DMS53 (cell line): ENCODE measurements at places on chromosomes 2 and 18.

DNA sequence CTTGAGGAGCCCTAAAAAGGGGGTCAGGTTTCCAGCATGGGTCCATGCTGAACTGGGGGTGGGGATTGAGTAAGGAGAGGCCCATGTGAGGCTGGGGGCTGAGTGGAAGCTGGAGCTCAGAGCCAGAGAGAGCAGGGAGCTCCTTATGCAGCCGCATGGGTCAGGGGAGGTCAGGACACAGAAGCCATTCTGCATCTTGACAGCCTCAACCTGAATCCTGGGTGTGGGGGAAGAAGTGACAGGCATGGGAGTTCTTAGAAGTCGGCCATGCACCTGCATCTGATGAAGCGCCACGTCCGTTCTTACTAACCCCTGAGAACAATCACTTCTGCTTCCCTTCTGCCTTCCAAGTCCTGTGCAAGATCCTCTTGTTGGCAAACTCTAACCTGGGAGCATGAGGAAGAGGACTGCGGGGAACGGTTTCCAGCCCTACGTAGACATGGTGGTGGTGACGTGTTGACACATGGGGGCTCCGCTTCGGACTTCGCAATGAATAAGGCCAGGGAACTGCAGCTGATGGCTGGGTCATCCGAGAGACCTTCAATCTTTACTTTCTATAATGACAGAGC lies 22.3 kb downstream of the GNLY start:
- DNase-seq, result no peak

DNA sequence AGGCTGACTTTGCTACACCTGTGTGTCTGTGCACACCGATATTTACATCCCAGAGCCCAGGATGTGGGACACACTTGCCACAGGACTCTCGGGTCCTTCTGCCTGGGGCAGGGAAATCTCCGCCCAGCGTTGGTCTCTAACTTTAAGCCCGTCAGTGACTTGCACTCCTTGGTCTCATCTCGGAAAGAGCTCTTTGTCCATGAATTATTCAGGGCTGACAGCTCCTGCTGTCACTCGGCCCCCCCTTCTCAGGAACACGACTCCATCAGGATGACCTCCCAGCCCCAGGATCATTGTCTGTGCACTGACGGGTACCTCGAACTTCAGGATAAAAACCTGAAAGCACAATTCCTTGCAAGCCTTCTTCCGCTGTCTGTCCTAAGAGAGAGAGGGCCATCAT lies 26.6 kb downstream of the PLB1 start:
- DNase-seq, result no peak

DNA sequence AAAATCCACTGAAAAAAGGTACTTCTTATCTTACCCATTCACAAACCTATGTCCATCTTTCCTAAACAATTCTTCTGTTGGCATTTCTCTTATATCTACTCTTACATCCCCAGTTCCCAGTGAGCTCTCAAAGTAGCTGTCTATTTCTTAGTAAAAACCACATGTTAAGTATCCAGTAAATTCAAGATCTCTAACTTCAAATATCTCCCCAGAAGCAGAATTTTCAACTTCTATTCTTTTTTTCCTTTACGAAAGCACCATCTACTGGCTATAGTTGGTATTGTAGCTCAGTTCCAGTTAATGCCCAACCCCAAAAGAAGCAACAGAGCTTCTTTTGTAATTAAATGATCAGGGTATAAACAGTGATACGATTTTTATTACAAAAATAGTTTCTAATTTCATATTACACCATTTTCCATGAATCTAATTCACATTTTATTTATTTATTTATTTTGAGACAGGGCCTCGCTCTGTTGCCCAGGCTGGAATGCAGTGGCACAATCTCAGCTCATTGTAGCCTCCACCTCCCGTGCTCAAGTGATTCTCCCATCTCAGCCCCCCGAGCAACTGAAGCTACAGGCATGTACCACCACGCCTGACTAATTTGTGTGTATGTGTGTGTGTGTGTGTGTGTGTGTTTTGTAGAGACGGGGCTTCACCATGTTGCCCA lies 28.5 kb downstream of the HRH4 start:
- peak; percentile 61 for DNase-seq

GRCh38 chr2:223467196-223467595 lies 135.0 kb downstream of the SCG2 start:
- DNase-seq, result no peak

DNA sequence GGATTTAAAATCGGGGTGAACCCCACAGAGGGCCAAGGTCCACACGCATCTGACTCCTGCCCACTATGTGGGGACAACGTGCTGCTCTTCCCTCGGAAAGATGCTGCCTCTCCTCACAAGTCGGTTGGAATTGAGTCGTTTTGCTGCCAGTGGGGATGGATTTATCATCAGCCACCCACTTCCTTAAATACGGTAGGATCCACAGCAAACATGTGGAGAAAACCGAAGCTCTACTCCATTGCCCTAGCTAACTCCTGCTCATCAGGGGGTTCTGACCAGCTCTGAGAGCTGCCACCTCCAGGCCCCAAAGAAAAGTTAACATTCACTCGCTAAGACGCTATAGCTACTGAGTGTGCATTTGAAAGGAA lies 80.9 kb downstream of the CHRNA1 start:
- peak; percentile 56 for DNase-seq

DNA sequence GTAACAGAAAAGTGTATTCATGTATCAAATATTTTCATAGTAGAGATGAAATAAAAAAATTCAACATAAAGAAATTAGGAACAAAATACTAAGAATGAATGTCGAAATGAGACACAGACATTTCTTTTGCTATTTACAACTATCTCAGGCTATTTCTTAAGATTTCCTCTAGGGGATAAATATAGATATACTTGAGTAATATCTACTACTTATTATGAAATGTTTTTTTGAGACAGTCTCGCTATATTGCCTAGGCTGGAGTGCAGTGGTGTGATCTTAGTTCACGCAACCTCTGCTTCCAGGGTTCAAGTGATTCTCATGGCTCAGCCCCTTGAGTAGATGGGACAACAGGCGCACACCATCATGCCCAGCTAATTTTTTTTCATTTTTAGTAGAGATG lies 326.1 kb downstream of the RNF144A start:
- no peak for DNase-seq

DNA sequence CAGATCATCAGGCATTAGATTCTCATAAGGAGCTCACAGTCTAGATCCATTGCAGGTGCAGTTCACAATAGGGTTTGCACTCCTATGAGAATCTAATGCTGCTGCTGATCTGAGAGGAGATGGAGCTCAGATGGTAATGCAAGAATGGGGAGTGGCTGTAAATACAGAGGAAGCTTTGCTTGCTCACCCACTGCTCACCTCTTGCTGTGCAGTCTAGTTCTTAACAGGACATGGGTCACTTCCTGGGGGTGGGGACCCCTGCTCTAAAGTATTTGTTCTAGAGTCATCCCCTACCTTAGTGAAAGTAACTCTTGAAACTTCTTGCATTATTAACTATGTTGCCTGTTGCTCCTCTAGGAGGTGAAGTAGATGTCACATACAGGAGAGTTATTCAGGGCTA lies 171.3 kb upstream of the PARD3B start:
- DNase-seq, result no peak

DNA sequence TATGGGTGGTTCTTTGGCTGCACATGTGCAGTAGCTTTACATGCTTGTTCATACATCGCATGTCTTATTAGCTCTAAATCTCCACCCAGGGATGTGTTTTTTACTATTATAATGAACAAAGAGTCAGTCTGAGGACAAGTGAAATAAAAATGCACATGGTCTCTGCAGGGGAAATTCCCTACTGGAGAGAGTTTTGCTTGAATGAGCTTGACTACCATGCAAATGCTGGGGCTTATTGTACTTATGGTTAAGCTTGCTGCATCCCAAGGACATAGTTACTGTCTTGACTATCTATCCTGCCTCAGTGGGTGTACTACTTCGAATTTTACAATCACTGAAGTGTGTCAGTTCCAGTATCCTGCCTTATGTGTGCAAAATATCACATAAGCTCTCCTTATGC lies 362.7 kb downstream of the TDRD15 start:
- DNase-seq, result no peak

DNA sequence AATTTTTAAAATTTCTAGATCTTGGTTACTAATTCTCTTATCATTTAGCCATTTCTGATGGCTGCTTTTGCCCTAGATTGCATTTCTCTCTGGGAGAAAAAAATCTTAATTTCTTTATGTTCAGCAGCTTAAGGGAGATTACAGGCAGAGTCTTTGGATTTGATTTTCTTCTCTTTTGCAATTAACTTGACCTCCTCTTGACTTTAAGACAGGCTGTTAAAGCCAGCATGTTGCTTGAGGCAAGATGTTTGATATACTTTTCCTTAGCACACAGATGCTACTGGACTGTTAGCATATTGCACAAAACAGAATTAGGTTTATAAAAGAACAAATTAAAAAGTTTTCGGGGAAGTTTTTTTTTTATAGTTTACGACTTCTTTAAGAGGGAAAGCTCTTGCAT lies 50.0 kb downstream of the XRCC5 start:
- no peak for DNase-seq

DNA sequence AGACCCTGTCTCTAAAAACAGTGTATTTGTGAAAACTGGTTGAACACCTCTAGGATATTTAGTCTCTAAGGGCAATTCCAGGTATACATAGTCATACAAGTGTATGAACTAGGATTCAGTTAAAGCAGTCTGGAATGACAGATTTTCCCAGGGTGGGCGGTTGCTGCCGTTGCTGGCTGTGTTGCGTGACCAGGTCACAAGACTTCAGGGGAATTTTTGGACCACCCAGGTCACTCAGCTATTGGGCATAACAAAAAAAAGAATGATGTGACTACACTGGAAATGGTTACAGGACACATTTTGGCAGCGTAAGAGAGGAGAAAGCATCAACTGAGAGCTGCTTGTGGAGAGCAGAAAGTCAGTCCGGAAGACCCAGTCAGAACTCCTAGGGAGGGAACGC lies 58.0 kb upstream of the ZBTB7C start:
- DNase-seq, result no peak

DNA sequence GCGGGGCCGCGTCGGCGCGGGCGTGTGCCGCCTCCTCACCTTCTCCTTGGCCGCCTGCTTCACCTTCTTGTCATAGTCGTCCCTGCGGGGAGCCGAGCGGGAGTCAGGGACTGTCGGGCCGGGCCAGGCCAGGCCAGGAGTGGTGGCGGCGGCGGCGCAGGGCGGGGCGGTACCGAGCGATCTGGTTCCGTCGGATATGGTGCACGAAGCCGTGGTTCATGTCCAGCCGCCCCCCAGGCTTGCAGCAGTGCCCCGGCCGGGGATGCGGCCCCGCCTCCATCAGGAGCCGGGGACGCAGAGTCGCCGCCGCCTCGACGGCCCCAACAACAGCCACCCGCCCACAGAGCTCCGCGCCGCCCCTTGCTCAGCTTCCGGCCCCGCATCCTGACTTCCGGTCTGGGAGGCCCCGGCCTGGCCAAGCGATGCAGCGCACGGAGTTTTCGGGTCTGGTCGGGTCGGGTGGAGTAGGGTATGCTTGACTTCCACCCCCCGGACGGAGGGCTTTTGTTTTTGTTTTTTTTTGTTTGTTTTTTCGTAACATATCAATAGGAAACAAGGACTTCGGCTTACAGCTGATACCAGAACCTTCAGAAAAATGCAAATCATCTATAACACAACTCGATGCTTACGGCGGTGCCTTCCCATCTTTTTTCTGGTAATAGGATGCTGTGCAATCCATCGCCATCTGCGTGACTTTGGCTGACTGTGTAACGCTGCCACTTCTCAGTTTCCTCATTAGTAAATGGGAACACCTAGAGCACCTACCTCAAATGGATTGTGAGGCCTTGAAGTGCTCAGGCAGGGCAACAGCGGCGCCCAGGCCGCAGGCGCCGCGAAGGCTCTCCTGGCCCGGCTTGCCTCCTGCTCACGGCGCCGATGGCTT lies at the start of gene C2orf68:
TSS of gene C2orf68 (minus strand) at position 362 of the 883 bp plus-strand sequence. CDS start at position 280, 82 bp downstream.
- DNase-seq, result peak; percentile 98

GRCh38 chr2:10647441-10647840 lies 42.3 kb downstream of the NOL10 start:
- DNase-seq, result no peak

DNA sequence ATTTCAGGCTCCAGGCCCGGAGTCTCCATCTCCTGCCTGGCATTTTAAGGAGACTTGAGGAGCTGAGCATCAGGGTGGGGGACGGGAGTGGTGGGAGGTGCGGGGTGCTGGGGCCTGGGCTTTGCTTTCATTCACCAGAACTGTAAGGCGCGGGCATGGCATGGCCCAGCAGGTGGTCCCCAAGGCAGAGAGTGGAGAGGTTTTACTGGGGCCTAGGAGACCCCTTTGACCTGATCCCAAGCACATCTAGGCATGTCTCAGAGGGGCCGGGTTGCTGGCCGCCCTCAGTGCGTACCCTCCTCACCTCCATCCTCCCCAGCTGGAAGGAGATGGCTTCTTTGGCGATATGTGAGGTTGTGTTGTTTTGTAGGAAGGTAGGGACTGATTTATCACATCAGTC lies 172.5 kb downstream of the KLHL29 start:
- DNase-seq, result no peak

DNA sequence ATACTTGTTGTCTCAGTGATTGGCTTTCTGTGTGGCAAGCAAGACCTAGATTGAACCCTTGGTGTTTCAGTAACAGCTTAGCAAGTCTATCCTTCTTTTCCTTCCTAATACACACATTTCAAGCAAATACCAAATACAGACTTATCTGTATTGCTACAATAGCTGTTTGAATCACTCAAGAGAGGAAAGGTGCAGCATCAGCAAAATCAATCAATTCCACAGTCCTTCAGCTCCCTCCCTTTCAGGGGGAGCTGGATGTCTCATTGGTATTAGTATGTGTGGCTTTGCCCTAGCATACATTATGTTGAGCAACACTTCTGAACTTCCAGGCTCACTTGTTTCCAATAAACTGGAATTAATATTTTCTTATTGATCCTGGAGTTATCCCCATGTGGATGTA lies 323.1 kb downstream of the TMX3 start:
- DNase-seq, result no peak

DNA sequence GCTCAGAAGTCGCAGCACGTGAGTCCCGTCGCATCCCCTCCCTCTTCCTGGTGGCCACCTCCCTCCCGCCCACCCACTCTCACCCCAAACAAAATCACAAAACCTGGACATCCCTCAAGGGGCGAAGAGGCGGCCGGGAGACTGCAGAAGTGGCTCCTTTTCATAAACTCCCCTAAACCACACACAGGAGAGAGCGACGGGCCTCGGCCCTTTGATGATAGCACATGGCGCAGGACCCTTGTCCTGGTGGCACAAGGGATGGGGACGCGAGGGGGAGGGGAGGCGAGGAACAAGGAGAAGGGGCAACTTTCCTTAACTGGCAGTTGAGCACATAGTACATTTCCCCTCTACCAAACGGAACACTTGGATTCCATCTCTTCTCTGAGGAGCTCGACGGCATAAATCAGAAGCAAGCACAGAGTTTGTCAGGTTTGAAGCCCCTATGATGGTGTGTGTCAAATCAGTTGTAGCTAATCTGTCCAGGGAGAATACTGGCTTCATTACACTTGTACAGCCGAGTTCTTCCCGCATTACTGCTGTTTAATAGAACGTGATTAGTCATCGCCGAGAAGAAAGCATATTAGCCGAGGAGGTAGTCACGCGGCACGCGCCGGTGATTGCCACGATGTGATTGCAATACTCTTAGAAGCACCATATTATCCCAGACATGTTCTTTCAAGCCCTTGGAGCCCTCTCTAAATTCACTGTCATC lies 43.8 kb downstream of the GBX2 start:
- no peak for DNase-seq
